ENCODE measurements at places on chromosomes 5 and 9. TPM values are rescaled to one million over a fixed set of nuclear protein-coding genes. Genes with fewer than 3 reads are reported as not detected.

The GPX8 gene
- total RNA-seq = not detected

The SLC28A3 gene
- 0.44 TPM for total RNA-seq

The UBE2B gene
- total RNA-seq = 109 TPM

The NADK2 gene
- total RNA-seq = 23.0 TPM

The PIP5KL1 gene
- total RNA-seq = 0.90 TPM

The ANXA2R gene
- total RNA-seq = 1.1 TPM

The PNPLA7 gene
- 1.2 TPM for total RNA-seq

The PKD2L2 gene
- not detected for total RNA-seq

The MTAP gene
- 55.9 TPM for total RNA-seq

The INSL4 gene
- not detected for total RNA-seq

The MARVELD2 gene
- 0.36 TPM for total RNA-seq

The C9orf72 gene
- total RNA-seq = 7.5 TPM

The CD74 gene
- total RNA-seq = 325 TPM

The SLC34A3 gene
- not detected for total RNA-seq

The SGTB gene
- 10.3 TPM for total RNA-seq

The FAM221B gene
- total RNA-seq = not detected

The IFNA21 gene
- not detected for total RNA-seq

The SPATA9 gene
- total RNA-seq = not detected

The FGF10 gene
- total RNA-seq = not detected

The SPINK13 gene
- total RNA-seq = not detected

The SPATA31A3 gene
- total RNA-seq = not detected

The ARSI gene
- total RNA-seq = not detected

The NUTM2G gene
- total RNA-seq = not detected

The PRR16 gene
- total RNA-seq = not detected

The GFRA3 gene
- not detected for total RNA-seq

The PDE6A gene
- not detected for total RNA-seq

The ZCCHC9 gene
- 49.7 TPM for total RNA-seq

The TSLP gene
- total RNA-seq = 0.42 TPM

The TAF11L5 gene
- total RNA-seq = not detected

The PAEP gene
- not detected for total RNA-seq

The PCDHA11 gene
- total RNA-seq = not detected

The CDO1 gene
- 0.82 TPM for total RNA-seq

The PRRX2 gene
- total RNA-seq = 3.4 TPM

The FUBP3 gene
- 51.1 TPM for total RNA-seq

The IFNE gene
- total RNA-seq = not detected
